ENCODE measurements at places on chromosomes 1 and 21.

DNA sequence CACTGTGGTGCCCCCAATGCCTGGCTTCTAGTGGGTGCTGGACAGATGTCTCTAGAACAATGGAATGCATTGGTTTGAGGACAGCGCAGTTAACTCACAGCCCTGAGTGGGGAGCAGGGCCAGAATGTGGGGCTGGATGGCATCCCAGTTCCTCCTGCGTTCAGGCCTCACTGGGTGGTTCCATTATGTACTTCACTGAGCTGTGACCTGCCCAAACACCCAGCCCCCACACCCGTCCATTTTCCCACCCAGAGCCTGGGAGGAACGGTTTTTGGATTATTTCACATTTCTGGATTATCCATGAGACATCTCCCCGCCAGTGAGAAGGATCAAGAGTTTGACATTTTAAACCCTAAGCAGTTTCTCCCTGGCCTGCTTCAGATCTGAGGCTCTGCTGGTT, 55.3 kb upstream of the WASF2 start:
- DNase-seq: no peak

DNA sequence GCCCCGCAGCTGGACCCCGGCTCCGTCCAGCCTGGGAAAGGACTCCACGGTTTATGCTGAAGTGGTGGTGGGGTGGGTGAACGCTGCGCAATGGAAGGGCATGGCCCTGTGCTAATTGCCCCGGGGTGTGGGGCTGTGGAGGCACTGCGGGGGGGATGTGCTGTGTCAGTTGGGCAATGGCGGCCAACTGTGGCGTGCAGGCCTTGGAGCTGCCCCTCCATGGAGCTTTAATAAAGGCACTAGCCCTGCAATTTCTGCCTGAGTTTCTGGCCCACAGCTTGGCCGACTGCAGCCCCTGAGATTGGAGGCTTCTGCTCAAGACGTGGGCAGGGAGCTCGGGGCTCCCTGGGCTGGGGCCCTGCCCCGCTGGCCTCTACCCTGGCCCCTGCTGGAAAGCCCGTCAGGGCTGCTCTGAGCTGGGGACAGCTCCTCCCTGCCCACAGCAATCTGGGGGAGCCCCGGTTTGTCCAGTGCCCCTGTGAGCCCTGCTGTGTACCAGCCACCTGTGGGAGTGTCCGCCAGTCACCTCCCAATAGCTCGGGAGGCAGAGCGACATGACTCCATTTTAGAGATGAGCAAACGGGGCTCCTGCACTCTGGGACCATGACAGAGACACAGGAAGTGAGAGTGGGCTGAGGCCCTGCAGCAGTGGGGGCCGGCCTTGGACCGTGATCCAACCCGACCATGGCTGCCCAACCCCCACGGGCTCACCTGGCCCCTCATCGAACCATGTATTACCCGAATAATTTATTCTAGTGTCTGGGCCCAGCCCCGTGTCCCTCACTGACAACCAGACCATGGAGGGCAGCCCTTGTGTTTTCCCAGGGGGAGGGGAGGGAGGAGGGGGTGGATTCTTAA, 8.7 kb upstream of the TNFRSF14 start:
- no peak for DNase-seq

- DNase-seq: no peak
These were observed 3.3 kb upstream of the CD55 start for GRCh38 chr1:207318072-207318619.

- DNase-seq: no peak
These were observed 564 bp downstream of the CTPS1 start for GRCh38 chr1:40980068-40980452.

DNA sequence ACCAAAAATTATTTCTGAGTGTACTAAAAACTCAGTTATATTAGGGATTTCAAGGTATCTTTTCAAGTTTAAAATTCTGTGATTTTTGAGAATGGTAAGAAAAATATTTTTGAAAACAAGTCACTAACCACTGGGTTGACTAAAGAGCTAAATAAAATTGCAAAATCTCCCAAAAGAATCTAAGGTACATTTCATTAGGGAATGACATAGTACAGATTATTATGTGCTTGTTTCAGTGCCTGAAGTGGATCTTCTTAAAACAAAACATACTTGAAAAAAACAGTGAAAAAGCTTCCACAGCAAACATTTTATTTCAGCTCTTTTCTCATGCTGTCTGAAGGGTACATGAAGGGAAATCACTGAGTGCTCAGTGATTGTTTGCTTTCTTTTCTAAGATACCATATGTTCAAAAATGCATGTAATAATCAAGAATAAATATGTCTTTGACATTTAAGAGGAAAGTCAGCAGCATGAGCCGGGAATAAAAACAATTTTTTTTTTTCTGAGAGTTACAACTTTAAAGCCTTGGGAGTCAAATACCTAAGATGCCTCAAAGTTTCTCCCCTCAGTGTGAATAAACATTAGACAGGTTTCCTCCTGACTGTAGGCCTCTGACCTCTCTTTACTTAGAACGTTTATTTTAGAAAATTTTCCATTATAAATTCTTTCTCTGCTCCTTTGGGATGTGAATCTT, 200.7 kb downstream of the KCNT2 start:
- peak; percentile 24 for DNase-seq

- no peak for DNase-seq
These were observed 5.5 kb upstream of the KRTAP21-1 start for GRCh38 chr21:30760776-30761175.

DNA sequence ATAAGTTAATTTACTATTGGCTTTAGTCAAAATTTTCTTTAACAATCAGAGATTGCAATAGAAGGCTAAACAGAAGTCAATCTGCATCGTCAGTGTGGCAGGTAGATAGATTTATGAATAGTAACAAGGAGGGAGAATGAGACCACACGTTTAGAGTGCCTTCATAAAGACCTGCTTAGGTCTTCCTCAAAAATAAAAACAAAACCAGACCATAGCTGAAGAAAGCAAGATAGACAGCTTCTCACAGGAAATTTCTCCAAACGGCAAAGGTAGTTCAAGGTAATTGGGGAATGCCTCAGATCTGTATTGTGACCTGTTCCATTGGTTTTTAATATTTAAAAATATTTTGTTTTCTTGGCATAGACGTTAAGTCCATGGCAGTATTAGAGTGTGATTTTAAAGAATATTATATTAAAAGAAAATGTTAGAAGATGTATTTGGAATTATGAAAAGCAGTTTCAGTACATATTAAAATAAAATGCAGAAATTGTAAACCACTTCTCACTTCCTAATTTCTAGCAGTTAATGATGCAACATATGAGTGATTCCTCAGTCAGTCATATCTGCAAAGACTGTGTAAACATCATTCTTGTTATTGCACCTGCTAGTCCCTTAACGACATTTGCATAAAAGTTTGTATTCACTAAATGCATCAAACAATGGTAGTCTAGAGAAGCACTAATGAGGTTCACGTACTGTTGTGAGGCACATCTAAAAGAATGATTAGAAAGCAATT, 278.0 kb downstream of the HLX start:
- no peak for DNase-seq

- no peak for DNase-seq
These were observed 175.2 kb upstream of the CACNA1E start for GRCh38 chr1:181308098-181308497.

DNA sequence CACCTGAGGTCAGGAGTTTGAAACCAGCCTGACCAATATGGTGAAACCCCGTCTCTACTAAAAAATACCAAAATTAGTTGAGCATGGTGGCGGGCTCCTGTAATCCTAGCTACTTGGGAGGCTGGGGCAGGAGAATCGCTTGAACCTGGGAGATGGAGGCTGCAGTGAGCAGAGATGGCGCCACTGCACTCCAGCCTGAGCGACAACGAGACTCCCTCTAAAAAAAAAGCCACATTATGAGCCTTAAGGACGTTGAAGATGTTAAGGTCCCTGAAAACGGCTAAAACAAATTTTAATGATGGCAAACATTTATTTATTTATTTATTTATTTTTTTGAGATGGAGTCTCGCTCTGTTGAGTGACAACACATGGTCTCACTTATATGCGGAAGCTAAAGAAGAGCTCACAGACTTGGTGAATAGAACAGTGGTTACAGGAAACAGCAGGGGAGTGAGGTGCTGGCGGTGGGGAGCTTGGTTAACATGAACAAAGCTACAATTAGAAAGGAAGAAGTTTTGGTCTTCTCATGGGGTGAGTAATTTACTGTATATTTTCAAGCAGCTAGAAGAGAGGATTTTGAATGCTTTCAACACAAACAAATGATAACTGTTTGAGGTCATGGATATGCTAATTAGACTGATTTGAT, 47.1 kb downstream of the TCP10L start:
- DNase-seq: no peak

DNA sequence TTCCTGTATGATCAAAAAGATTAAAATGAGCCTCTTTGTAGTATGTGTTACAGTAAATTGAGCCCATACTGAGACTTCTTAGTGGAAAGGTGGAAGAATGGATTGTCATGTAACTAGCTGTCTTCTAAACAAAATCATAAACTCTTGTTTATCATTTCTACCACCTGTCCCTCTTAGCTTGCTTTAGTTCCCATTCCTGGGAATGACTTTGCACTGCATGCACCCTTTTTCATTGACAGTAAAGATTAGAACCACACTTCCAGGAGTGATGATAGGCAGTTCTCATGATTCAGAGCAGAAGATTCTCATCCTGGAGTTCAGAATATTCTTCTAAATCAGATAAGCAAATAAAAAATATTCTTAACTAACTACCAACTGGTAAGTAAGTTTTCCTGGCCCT, 28.0 kb downstream of the DENND2D start:
- no peak for DNase-seq

DNA sequence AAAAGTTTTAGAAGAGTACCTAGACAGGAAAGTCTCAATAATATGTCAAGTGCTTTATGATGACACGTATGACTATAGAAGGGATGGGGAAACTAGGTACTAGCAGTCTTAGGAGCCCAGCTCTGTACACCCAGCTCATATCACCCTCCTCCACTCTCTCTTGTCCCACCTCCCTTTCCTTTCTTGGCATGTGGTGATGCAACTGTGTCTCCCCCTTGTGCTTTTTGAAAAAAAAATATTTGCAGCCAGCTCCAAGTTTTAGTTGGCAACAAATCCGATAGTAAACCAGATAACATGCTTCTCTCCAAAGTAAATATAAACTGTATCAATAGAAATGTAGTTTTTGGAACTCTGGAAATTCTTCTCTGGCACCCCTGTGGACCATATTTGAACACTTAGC, 280.7 kb downstream of the PDE4B start:
- DNase-seq: no peak

DNA sequence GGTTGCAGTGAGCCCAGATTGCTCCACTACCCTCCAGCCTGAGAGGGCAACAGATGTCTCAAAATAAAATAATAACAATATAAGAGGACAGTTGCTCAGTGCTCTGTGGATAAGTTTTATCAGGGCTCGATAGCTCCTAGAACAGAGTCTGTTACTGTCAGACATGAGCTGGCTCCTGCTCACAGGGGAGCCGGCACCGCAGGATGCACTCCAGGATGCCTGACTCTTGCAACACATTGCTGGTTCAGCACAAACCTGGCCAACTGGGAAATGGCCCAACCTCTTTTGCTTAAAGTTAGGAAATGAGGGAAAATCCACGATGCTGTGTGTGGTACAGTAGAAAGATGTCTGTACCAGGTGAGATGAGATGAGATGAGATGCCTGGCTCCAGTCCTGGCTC, 5.8 kb upstream of the CTSE start:
- DNase-seq: no peak

GRCh38 chr1:17736625-17737024, 18.5 kb upstream of the ACTL8 start:
- no peak for DNase-seq

- DNase-seq: no peak
These were observed 64.0 kb upstream of the HMCN1 start for GRCh38 chr1:185670187-185670627.

GRCh38 chr21:35984654-35985361, 75.5 kb downstream of the SETD4 start:
- no peak for DNase-seq

DNA sequence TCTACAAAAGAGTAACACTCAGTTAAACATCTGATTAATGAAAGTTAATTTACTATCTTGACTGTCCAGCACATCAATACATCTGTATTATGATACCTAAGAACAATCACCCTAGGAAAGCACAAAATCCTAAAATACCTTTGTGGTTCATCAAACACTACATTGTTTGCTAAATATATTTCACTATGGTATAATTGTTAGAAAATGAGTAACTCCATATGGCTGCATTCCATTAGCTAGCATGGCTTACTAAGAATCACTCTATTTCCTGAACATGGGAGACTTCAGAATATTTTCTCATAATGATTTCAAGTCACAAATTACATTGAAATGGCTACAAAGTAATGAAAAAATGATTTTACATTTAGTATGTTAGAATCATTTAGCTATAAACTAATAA, 12.5 kb downstream of the TRMT1L start:
- no peak for DNase-seq

DNA sequence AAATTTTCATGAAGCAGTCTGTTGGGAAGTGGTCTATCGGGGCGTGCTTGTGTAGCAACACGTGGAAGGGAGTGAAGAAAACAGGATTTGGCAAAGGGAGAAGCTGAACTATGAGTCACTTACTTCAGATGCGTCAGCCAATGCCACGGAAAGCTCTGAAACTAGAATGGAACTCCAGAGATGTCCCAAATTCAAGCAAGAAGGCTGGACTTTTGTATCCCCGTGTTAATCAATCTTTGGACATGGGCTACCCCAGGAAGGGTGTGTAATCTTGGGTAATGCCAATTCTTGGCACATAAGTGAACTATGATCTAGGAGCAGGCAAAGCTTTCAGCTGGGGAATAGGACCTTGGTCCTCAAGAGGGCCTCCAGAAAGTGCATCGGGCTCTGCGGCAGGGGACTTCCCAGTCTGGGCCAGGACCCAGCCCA, 102.6 kb downstream of the ADSS2 start:
- DNase-seq: peak; percentile 85

GRCh38 chr1:25185409-25186160, 46.7 kb downstream of the SYF2 start:
- no peak for DNase-seq

DNA sequence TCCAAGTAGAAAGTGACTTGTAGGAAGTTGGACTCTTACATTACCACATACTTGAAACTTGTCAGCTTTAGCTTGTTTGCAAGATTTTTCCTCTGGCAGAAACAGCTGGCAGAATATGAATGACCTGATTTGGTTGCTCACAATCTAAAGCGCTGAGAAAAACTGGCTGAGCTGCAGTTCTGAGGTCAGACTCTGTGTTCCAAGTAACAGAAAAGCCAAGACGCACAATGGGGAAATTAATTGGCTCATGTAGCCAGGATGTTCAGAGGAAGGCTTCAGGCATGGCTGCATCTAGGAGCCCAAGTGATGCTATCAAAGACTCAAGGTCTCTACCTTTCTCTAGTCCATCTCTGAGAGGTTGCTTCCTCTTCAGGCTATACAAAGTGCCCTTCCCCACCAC, 27.0 kb downstream of the ALPL start:
- no peak for DNase-seq

GRCh38 chr21:15732290-15732995, 2.7 kb downstream of the USP25 start:
- DNase-seq: no peak

GRCh38 chr1:235291599-235292091, 36.3 kb downstream of the ARID4B start:
- no peak for DNase-seq

- DNase-seq: no peak
These were observed 2.9 kb upstream of the RHEX start for GRCh38 chr1:206049919-206050600.
